ENCODE measurements at places on chromosomes 11 and 22.

DNA sequence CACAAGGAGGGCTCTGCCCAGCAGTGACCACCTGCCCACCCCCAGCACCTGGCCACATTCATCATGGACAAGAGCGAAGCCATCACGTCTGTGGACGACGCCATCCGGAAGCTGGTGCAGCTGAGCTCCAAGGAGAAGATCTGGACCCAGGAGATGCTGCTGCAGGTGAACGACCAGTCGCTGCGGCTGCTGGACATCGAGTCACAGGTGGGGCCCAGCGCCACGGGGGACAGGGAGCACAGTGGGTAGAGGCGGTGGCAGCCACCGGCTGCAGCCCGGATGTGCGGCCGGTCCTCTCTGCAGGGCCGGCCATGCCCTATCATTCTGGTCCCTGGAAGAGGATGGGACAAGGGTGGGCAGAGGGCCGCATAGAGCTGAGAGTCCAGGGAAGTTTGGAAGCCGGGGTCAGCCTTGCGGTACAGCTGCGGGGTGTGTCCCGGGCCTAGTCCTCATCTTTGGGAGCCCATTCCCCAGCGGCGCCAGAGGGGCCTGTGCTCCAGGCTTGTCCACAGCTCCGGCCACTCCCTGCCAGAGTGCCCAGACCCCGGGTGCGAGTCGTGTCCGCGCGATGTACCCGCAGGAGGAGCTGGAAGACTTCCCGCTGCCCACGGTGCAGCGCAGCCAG lies 14.1 kb downstream of the EPS8L2 start:
- DNase-seq, result no peak

DNA sequence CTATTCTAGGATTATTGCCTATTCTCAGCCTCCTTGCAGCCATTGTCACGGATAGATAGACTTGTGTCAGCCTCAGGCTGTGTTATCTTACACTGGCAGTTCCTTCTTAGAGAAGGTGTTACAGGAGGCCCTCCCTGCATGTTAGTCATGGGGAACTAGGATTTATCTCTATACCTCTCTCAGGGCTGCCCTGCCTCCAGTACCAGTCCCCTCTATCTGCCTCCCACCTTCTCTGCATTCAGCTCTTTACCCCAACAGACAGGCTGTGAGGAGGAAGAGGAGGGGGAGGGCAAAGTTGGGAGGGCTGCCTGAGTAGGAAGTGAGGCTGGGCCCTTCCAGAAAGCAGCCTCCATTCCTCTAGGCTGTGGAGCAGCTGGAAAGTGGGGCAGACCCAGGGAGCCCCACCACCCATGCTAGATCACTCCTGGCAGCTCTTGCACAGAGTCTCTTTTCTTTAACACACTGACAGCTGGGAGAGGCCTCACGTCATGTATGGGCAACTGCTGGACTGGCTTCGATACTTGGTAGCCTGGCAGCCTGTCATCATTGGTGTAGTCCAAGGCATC lies 2.9 kb upstream of the IL18BP start:
- DNase-seq, result no peak

DNA sequence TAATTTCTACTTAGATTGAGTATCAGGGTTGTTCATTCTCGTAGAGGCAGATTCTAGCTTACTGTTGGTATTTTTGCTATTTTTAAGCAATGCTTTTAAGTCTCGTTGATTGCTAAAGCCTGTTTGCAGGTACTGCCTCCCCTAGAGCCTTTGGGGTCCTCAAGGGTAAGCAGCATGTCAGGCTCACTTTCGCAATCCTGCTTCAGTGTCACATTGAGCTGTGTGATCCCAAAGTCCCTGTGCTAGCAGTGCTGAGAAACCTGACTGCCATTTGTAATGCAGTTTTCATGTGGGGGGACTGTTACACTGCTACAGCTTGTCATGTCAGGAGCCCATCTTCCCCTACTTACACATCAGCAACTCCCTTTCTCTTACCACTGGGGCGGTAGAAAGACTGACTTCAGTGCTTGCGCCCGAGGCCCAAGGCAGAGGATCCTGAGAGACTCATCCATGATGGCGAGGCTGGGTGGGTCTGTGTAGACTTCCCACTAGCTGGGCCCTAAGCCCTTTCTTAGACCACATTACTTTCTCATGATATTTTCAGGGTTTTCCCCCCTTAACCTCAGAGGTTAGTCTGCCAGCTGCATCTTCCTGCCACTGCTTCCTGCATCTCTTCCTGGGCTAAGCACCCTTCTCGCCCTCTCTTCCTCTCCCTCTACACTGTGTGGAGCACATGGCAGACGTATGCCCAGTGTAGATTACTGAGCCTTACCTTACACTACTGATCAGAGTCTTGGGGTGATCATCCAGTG lies 40.8 kb upstream of the ST14 start:
- DNase-seq, result no peak

DNA sequence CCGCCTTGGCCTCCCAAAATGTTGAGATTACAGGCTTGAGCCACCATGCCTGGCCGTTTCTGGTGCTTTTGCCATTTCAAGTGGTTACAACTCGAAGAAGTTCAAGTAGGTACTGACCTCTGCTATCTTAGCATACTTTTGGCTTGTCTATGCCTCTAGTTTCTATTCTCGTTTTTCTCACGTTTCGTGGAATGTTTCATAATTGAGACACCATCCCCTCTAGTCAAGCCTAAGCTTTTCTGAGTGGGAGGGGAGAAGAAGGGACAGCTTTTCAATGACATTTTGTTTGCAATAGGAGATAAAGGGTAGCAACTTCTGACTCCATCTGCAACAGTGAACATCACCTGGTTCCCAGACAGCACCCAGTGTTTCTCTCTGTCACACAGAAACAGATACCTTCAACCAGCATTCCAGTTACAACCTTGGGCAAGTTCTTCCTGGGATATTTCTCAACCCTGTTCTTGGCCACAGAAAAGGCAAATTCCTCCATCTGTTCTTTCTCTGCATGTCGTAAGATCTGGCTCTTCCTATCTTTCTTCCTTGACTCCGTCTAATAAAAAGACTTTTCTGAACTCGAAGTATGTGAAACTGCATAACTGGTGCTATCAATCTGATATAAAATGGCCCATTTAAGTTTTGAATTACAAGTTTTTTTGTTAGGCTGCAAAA lies 25.5 kb downstream of the DDI1 start:
- no peak for DNase-seq

- DNase-seq, result no peak
Measured at GRCh38 chr22:32660292-32660691, 141.2 kb upstream of the TIMP3 start.

- peak; percentile 19 for DNase-seq
Measured at GRCh38 chr11:16935518-16936302, 78.5 kb downstream of the PLEKHA7 start.

DNA sequence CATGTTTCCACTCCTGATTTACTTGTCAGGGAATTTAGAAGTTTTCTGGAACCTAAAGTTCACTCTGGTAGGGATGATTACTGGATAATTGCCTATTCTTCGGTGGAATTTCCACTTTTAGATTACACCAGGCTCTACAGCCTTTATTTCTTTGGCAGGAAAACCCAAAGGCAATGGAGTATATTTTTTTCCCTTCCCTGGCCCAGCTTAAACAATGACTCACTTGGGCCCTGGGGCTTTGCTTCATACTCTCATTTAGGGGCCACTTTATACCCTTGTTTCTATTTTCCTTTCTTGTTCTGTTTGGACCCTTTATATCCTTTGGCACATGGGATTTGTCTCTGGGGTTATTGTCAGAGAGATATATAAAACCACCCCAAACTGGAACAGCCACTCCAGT lies 114.7 kb downstream of the CSTPP1 start:
- no peak for DNase-seq

- DNase-seq, result no peak
Measured at GRCh38 chr11:12372111-12372510, 5.3 kb upstream of the PARVA start.

DNA sequence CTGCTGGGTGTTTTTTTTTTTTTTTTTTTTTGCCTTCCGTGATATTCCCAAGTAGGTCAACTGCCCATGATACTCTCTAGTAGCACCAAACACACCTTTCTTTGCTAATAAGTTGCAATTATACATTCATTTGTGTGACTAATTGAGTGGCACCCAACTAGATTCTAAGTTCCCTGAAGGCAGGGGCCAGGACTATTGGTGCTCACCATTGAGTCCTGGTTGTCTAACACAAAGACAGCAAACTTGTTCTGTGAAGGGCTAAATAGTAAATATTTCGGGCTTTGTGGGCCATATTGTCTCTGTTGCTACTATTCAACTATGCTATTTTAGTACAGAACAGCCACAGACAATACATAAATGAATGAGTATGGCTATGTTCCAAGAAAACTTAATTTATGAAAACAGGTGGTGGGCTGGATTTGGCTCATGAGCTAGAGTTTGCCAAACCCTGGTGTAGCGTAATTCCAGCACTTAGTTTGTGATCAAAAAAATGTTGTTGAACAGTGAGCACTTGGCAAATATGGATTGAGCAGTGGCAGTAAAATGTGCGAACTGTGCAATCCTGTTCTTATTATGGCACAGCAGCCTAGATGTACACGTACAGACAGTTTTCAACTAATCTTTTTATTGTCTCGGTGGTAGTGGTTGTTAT lies 11.3 kb downstream of the ENDOD1 start:
- no peak for DNase-seq

- DNase-seq, result no peak
Measured at GRCh38 chr11:8531312-8531711, 62.7 kb downstream of the STK33 start.

GRCh38 chr11:69130654-69131053 lies 25.1 kb upstream of the SMIM38 start:
- DNase-seq, result no peak

GRCh38 chr11:35491231-35491871 lies 34.1 kb downstream of the PAMR1 start:
- DNase-seq, result peak; percentile 73

DNA sequence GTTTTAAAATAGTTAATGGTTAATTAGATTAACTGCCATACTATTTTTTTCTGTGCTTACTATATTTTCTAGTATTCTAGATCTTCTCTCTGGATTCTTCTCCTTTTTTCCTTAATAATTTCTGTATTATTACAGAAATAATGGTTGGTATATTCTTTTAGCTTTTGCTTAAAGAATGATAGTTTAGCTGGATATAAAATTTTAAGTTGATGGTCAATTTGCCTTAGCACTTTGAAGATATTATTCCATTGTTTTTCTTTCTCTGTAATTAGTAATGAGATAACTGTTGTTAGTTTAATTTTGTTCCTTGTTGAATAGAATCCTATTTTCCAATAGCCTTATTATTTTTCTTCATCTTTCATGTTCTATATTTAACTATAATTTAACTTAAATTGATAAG lies 99.9 kb upstream of the NCAM1 start:
- no peak for DNase-seq

DNA sequence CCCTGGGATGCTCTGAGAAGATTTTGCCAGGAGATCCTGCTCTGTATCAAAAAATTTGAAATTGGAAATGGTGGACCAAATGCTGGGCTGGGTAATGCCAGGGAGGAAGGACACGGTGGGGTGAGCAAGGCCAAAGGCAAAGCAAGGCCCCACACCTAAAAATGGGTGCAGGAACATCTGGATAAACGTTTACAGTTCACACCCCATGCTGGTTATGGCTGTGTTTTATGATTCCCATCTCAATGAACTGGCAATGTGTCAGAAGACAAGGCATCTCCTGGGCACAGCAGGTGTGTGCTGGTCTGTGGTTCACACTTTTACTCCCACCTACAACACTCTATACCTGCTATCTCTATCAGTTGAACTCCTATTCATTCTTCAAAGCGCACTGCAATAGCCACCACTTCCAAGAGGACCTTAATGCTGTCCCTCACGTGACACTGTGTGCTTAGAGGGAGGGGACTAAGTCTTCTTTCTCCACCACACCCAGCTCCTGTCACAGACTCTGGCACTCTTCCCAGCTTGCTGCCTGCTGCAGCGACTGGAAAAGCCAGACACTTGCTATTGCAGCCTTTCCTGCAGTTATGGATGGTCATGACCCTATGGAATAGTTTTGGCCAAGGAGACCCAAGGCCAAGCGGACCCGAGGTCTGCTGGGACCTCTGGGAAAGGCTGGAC lies 277.5 kb downstream of the CTTN start:
- DNase-seq, result no peak

- no peak for DNase-seq
Measured at GRCh38 chr11:119714590-119714989, 14.4 kb downstream of the NECTIN1 start.

GRCh38 chr11:57180081-57180561 lies 1.6 kb upstream of the LRRC55 start:
- no peak for DNase-seq

- peak; percentile 60 for DNase-seq
Measured at GRCh38 chr22:24060375-24060788, 49.3 kb downstream of the CABIN1 start.

- DNase-seq, result no peak
Measured at GRCh38 chr11:2095198-2095520, 44.0 kb downstream of the IGF2 start.

- DNase-seq, result no peak
Measured at GRCh38 chr11:47254386-47254785, 3.4 kb upstream of the NR1H3 start.

- peak; percentile 47 for DNase-seq
Measured at GRCh38 chr11:10742460-10743208, 8.4 kb upstream of the CTR9 start.

DNA sequence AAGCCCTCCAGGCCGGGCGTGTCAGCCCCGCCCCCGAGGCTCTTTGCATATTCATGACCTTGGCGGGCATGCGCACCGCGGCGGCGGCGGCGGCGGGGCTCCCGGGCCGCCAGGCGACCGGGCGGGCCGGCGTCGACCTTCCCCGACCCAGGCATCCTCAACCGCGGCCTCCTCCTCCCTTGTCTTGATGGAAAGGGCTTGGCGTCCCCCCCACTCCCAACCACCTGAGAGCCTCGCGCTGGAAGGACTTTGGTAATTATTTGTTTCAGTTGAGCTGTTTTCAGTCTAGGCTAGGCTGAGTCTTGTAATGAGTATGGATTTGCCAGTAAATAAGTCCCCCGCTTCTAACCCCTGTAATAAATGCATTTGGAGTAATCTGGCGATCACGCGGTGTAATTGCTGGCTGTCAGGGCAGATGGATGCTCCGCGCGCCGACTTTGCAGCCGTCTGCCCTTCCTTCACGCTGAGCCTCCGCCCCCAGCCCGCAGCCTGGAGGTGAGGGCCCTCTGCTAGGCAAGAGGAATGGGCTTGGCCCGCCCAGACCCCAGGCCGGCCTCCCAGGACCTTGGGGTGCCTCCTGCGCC lies 25.2 kb downstream of the FLRT1 start:
- DNase-seq, result no peak

GRCh38 chr11:95739108-95739938 lies 50.3 kb downstream of the FAM76B start:
- no peak for DNase-seq

GRCh38 chr22:25488244-25489020 lies 76.0 kb upstream of the GRK3 start:
- peak; percentile 13 for DNase-seq

DNA sequence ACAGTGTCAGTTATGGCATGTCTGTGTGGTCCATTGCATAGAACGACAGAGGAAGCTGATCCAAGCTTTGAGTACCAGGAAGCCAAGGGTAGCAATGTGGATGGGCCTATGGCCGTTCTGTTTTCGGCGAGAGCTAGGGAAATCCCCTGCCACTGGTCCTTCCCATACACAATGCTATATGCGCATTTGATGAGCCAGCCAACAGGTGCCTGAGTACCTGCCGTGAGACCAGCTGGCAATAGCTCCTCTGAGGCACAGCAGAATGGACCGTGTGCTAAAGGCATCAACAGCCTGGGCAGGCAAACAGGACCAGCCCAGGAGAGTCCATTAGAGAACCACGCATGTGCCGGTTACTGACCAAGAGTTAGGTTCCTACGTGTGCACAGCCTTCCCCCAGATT lies 753.0 kb downstream of the NTM start:
- DNase-seq, result no peak

- DNase-seq, result no peak
Measured at GRCh38 chr22:17105143-17106129, 15.7 kb downstream of the TMEM121B start.

Measured in HS-5 (cell line).